ENCODE measurements at places on chromosomes 12 and 14.

- DNase-seq = no peak
These were observed 392.3 kb downstream of the PAWR start for GRCh38 chr12:79298506-79298905.

- DNase-seq = no peak
These were observed 82.8 kb downstream of the PLEKHG7 start for GRCh38 chr12:92785563-92785950.

DNA sequence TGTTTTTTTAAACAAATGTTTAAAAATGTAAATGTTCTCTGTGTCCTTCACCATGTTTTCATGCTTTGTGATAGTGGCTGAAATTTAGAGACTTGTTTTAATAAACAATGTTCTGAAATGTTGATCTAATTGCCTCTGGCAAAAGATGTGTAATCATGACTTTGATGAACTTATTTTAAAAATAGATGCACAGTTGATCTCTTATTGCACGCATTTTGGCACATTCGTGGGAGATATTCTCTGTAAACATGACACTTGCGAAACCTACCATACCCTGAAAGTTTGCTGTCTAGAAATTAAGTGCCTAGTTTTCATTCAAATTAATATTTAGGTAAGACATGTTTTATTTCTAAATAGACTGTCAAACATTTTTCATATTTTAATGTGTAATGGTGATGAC is 119.7 kb upstream of the DNM1L start:
- no peak for DNase-seq

DNA sequence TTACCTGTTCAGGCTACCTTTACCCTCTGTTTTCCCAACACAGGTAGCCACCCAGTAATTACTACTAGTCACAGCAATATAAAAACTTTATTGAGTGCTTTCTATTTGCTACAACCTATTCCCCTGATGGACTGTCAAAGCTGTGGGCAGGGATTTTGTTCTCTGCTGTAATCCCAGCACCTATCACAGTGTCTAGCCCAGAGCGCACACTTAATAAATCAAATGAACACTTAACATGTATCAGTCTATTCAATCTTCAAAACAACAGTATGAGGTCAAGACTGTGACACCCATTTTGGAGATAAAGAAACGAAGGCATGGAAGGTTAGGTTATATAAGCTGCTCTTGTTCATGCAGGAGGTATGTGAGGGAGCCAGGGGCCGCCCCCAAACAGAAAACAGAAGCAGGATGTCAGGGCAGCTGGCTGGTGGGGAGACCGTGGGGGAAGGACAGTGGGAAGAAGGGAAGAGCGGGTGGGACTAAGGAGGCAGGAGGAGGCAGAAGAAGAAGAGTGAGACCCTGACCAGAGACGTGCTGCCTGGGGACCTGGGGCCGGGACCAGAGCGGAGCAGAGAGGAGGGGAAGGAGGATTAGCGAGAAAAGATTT is 1.7 kb downstream of the TNFRSF1A start:
- DNase-seq = no peak

- DNase-seq = no peak
These were observed 14.1 kb upstream of the SERPINA6 start for GRCh38 chr14:94337274-94337673.

DNA sequence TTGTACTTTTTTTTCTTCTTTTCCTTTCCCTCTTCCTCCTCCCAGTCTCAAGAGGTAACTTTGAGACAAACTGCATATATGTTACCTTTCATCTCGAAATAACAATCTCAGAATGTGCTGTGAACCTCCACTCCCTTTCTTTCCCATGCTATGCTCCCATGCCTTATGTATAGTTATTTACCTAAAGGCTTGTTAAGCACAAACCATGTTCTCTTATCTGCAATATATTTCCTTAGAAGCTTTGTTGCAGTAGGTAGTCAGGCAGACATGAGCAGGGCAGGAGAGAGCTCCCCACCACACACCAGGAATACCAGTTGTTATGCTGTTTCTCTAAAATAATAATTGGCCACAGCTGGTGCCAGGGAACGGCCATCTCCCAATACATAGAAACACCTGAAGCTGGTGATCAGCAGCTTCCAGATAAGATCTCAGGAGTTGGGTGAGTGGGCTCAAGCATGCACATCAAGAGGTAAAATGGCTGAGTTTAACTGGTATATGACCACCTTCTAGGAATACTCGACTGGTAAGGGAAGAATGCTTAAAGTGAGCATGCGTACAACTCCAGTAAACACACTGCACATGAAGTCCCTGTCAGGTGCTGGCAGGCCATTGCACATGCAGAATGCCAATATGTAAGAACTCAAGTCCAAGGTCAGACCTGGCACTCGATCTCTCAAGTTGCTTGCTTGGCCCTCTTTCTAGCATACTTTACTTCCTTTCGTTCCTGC is 14.8 kb upstream of the DHRS2 start:
- DNase-seq = no peak

DNA sequence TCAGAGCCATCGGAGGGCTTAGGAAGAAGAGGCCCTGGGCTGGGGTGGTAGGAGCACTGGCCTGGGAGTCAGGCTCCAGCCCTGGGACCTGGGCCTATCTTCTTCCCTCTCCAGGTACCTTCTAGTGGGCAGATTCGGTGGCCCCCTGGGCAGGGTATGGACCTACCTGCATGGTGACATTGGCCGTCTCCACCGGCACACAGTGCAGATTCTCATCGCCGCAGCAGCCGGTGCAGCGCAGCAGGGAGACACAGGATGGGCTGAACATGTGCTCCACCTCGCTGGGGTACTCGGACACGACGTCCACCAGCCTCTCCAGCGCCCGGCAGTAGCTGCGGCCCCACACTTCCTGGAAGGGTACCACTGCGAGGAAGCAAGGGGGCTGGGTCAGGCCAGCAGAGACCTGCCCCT is 6.2 kb downstream of the PGF start:
- no peak for DNase-seq

- DNase-seq = no peak
These were observed 43.3 kb upstream of the PLEKHG6 start for GRCh38 chr12:6266971-6267721.
